ENCODE measurements at places on chromosomes 3 and 15.

DNA sequence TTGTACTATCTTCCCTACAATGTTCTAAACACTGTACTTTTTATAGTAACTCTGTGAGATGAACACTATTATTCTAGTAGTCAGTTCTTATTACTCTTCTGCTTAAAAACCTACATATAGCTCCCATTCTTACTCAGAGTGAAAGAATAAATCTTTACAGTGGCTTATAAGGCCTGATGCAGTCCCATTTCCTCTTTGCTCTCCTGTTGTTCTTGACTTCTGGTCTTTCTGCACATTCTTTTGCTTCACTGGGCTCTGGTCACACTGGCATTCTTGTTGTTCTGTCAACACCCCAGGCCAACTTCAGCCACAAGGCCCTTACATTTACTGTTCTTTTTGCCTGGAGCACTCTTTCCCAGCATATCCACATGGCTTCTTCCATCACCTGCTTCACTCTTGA, 58.2 kb upstream of the TP63 start:
- DNase-seq, result no peak

DNA sequence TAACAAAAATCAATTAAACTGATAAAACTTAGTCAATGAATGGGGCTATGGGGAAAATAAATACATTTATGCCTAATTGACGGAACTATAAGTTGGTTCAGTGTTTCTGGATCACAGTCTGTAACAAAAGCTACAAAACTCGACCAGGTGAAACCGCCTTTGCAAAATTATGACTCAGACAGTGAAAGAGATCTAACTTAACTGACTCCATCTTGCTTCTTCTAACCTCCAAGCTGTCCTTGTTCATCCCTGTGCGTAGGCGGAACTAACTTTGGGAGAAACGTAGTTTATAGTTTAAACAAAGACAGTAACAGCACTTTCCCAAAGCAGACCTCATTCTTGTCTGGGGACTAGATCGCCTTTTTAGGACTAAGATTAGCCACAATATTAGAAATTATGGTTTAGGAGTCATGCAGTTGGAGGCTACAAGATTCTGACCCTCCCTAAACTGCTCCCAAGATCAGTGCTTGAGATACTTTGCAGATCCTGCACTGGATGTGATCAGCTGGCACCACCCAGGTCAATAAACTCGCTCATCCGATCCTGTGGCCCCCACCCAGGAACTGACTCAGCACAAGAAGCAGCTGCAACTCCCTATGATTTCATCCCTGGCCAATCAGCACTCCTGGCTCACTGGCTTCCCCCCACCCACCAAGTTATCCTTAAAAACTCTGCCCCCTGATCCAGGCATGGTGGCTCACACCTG, 7.2 kb upstream of the MFGE8 start:
- DNase-seq, result no peak

GRCh38 chr3:41234823-41235721, 35.8 kb downstream of the CTNNB1 start:
- no peak for DNase-seq

GRCh38 chr3:63662500-63662899, 10.0 kb downstream of the SNTN start:
- no peak for DNase-seq

DNA sequence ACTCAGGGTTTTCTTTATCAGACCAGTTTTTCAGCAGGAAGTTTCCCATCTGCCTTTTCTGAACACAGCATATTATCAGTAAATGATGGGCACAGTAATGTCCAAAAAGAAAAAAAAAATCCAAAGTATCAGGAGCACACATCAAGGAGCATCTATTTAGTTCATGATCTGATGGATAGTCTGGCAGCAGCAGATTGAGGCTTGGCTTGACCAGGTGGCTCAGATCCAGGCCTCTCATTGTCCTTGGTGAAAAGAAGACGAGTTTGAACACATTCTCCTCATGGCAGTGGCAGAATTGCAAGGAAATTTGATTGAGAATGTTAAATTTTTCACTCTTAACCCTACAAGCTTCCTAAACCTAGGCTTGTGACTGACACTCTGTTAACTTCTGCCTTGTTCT, 192.9 kb downstream of the OXSM start:
- no peak for DNase-seq

DNA sequence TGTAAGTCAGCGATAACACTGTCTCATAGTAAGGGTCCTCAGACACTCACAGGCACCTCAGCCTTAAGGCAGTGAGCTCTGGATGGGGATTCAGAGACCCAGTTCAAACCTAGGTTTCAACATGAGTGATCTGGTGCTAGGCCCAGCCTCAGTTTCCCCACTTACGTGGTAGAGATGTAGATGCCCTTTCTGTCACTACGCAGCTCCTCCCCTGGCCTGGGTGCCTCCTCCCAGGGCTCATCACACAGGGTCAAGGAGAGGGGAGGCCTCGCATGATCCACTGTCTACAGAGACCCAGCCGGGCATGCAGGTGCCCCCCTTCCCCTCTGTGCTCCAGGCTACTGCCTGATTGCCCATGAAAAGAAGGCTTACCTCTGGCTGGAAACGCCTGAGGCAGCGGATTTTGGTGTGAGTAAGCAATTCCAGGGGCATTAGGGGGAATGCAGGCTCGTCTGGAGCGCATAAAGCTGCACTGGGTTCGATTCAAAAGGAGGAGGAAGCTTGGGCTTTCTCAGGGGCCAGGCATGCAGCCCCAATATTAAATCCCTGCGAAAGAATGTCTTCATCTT, 69.8 kb upstream of the ANKRD34C start:
- DNase-seq, result no peak

DNA sequence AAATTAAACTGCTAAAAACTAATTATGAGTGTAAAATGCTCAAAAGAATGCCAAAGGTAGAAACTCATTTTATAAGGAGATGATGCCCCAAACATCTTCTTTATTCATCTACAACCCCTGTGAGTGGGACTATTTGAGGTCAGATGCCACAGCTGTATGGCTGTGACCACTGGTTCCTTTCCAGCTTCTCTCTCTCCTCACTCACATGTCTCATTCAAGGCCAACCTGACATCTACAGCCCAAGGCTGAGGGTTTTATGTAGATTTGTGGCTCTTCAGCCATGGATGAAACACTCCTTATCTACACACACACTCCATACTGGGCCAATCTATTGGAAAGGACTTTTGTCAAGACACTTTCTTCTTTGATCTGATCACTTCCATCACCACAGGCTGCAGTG, 231.3 kb downstream of the KCNMB2 start:
- no peak for DNase-seq

DNA sequence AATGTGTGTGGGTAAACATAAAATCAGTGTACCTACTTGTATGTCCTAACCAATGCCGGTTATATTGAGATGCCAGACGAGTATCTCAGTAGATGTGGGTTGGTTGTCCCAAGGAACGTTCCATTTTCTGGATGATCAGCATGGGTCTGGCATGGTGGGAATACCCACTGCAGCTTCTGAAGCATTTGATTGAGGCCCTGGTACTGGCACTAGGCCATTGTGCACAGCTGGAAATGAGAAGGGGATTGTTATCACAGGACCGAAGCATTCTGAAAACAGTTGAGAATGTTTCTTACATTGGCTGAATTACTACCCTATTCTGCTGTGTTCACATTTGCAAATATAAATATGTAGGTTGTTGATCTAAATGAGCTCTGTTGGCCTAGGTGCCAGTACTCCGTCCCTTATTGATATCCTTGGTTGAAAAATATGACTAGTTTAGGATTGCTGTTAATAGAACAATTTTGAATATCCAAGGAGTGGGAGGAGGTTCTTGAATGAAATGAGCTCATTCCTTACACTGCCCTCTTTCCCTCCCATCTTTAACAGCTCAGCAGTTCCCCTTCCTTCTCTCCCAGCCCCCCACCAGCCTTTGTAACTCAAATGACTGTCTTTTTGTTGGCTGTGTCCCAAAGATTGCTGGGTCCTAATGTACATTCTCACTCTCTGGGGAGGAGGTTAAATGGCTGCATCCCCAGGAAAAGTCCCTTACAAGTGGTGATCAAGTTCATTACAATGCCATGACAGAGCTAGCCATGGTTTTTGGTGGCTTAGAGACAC, 293.3 kb upstream of the TPM1 start:
- no peak for DNase-seq

GRCh38 chr3:11655196-11655928, 11.6 kb upstream of the VGLL4 start:
- DNase-seq, result no peak

DNA sequence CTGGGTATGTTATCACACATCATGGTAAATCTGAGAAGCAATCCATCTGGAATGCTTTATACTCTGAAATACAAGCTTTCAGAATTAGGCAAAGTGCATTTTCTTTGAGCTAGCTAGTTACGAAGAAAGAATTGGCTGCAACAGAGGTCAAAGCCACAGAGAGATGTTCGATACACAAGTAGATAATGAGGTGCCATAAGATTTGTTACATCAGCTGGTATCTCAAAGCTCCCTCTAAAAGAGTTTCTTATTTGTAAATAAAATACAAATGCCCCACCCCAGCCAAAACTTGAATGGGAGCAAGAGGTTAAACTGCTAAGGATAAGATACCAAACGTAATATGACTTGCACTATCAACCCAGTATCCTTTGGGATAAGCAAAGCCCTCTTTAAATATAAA, 84.0 kb upstream of the SLCO3A1 start:
- DNase-seq, result no peak

DNA sequence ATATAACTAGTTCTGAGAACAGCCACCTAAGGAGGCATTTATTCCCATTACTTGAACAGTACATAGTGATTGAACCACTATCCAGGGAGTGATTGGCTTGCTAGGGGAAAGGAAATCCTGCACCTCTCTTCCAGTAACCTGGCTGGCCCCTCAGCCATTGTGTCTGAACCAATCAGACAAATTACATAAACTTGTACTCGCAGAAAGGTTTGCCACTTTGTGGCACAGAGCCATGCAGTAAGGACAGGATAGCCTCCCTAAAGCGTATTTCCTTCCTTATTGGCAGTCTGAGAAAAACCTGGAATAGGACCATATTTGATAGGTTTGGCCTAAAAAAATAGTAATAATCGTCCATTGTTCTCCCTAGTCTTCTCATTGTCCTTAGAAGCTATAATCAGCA, 19.0 kb downstream of the CMSS1 start:
- DNase-seq, result no peak

DNA sequence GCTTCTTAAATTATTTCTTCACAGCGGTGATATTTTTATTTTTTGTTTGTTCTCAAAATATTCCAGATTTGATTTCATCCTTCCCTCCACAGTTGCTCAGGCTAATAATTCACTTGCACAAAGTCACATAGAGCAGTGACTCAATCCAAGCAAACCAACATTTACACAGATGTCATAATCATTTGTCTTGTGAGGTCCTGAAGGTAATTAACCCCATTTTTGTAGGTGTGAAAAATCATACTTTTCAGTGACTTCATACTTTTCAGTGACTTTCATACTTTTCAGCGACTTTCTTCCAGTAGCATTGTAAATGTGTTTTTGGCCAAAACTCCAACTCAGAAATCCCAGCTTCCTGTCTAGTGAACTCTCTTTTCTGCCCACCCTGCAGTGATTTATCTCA, 32.1 kb downstream of the CD200 start:
- no peak for DNase-seq

- no peak for DNase-seq
Observed at GRCh38 chr3:89340408-89340807, 233.0 kb downstream of the EPHA3 start.

DNA sequence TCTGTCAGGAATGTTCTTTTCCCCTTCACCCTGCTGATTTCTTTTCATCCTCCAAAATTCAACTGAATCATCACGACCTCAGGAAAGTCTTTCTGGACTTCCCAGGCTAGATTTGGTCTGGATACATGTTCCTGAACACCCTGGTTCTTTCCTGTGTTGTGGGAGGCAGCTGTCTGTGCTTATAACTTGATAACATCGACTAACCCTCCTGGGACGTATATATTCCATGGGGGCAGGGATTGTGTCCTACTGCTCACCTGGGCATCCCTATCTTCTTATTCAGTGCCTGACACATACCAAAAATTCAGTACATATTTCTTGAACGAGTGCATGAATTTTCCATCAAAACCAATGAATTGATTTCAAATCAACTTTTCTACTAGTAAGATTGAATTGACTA, 47.6 kb upstream of the MEF2A start:
- DNase-seq, result no peak

DNA sequence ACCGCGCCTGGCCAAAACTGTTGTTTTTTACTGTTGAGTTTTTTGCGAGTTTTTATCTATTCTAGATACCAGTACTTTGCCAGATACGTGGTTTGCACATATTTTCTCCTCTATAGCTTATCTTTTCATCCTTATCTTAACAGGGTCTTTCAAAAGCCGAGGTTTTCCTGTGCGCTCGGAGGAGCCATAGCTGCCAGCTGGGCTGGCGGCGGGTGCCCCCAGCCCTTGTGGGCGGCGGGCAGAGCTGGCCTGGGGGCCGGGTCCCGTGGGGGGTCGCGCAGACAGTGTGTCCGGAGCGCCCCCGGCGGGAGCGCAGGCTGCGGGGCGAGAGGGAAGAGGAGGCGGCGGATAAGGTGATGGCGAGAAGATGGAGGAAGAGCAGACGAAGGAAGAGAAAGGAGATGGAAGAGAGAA, 11.1 kb upstream of the EIF4A2 start:
- DNase-seq, result no peak

DNA sequence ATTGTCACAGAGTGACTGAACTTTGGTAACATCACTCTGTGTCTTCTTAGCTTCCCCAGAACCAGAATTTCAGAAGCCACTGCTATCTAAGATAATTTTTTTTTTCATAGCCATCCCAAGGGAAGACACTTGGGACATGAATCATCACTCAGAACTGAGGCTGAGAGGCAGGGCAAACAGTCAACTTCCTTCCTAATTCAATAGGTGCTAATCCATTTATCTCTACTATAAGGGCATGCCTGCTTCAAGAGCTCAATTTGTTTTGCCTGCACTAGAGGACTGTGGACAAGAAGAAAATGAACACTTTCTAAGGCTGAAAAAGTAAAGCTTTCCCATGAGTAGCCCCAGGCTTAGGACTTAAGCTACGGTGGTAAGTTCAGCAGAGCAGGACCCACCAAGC, 56.7 kb upstream of the MYRIP start:
- no peak for DNase-seq

GRCh38 chr3:62874711-62875557, at the start of gene CADPS:
CADPS (minus strand) TSS chr3:62875416; CDS start chr3:62875029, 387 bp downstream.
- no peak for DNase-seq

DNA sequence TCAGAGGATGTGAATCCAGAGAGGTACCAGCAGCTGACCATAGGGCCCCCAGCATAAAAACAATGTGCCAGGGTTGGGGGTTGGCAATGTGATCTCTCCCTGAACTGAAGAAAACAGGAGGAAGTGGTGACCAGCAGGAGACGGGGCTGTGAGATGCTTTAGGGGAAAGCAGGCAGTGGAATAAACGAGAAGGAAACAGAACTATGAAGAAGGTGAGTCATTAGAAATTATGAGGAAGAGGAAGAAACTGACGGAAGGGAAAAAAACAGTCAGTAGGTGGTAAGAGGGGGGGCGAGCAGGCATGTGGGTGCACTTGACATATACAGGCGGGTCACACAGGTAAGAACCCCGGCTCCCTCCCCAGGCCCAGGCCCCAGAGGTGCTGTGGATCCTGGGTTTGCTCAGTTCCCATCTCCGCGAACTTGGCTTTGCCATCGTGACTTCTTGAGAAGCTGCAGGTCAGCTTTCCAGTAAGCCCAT, 42.2 kb upstream of the B3GNT5 start:
- DNase-seq, result no peak
